ENCODE measurements at places on chromosomes 6 and 20.
A peak's percentile ranks its signal among the peaks of the same experiment; 100 is the strongest.

DNA sequence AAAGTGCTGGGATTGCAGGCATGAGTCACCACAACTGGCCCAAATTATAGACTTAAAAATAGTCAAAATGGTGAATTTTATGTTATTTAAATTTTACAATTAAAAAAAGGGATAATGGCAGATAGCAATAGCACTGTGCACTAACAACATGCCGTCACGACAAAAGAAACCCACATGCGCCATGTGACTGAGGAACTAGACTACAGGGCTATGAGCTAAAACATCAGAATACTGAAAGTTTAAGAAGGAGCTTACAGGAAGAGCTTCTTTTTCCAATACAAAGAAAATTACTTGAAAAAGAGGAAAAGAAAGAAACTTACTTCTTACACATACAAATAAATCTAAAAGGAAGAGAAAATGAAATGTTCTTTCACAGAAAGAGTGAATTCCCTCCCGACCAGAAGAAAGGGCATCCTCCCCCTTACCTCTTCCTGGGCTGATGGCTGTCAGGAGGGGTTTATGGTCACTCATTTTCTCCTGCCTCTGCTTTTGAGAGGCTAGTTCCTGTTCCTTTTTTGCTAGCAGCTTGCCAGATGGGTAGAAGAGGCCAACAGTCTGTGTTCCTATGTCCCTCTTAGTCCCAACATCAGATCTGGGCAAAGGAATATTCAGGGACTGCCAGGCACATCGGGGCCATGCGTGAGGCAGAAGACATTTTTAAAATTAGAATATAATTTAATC, 54.5 kb downstream of the DZANK1 start:
- no peak for DNase-seq

GRCh38 chr6:139657119-139657518, 282.7 kb upstream of the CITED2 start:
- no peak for DNase-seq

- no peak for DNase-seq
These were observed 154.8 kb downstream of the RPS12 start for GRCh38 chr6:132969196-132969595.

DNA sequence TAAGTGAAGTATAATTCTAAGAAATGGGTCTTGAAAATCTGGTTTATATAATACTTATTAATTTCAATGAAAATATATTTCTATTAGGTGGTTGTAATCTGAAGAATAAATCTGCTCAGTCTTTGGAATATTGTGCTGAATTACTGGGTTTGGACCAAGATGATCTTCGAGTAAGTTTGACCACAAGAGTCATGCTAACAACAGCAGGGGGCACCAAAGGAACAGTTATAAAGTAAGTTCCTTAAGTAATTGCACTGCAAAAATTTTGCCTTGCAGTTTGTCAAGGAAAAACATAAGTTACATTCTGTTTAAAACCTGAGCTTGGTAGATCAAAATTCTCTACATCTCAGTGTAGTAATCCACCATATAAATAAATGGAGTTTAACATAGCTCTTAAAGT, 106.0 kb downstream of the MYO6 start:
- peak; percentile 34 for DNase-seq

DNA sequence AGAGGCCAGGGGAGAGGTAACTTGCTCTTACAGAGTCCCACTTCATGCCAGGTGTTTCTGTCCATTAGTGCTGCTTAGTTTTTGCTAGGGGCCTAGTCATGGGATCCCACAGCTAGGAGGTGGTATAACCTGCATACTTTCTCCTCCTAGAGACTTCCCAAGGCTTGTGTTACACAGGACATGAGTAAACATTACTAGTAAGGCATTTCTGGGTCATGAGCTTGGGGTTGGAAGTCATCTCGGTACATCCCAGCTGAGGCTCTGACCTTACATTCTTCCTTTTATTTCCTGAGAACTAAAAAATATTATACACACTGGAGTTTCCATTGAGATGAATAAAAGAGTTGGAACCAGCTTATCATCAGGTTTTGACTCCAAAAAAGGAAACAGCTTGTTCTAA, 20.9 kb upstream of the PNPLA1 start:
- DNase-seq, result no peak

DNA sequence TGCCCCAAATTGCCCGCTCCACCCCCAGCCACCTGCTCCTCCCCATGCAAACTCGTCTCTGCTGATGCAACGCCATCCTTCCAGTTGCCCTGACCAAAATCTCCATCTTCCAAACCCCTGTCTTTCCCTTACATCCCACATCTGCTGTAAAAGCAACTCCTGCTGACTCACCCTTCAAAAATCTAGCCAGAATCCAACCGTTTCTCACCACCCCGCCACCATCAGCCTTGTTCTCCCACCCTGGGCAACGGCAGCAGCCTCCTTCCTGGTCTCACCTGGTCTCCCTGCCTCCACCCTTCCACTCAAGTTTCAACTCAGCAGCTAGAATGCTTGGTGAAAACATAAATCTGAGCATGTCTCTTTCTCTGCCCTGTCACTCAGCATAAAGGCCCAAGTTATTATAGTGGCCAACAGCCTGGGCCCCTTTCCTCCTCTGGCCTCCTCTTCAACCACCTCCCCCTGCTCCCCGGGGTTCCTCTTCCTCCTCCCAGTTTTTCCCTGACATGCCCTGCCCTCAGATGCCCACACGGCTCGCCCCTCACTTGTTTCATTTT, 7.2 kb upstream of the SYNJ2 start:
- no peak for DNase-seq

GRCh38 chr6:121485359-121485811, 49.9 kb downstream of the GJA1 start:
- peak; percentile 76 for DNase-seq

DNA sequence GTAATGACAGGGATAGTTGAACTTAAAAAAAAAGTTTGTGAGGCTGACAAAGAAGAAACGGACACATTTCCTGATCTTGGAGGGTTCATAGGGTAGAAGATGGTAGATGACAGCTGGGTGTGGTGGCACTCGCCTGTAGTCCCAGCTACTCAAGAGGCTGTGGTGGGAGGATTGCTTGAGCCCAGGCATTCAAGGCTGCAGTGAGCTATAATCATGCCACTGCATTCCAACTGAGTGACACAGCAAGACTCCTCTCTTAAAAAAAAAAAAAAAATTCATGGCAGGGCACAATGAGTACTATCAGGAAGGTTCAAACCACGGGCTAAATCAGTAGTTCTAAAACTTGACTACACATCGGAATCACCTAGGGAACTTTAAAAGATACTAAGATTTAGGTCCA, 2.0 kb upstream of the MICA start:
- no peak for DNase-seq

GRCh38 chr6:169977434-169978265, 226.2 kb downstream of the ERMARD start:
- DNase-seq, result peak; percentile 44

- DNase-seq, result no peak
These were observed 4.4 kb downstream of the CD83 start for GRCh38 chr6:14121936-14122344.

DNA sequence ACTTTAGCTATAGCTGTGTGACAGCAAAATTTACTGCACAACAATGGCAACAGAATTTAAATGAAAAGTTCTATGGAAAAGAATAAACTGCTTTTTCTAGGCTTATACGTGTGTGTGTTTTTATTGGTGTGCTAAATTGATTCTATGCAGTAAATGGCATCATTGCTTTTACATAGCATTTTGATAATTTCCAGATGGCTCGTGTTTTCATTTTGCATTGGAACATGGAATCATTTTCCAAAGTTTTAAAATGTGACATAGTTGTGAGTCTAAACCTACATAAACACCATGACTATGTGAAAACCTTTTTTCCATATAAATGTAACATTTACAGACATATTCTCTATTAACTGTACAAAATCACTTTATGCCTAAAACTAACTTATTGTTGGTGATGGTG, 127.8 kb downstream of the SIM1 start:
- DNase-seq, result no peak

GRCh38 chr20:10110151-10110550, 75.4 kb downstream of the ANKEF1 start:
- DNase-seq, result peak; percentile 29

DNA sequence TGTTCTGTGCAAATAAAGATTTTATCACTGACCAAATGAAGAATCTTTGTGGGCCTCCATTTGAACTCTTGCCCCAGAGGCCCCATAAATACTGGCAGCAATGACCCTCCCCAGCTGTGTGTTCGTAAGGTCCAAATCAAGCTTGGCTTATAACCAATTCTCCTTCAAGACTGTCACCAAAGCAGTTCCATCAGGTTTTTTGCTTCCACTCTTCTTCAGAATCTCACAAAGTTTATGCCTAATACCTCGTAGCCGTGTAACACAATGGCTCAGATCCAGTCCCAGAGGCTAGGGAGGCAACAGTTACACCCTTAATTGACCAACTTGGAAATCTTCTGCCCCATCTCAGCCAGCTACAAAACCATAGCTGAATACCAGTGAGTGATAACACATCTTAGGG, 120.5 kb downstream of the HIVEP2 start:
- DNase-seq, result no peak

- no peak for DNase-seq
These were observed 13.1 kb upstream of the LIN28B start for GRCh38 chr6:104943781-104944180.

DNA sequence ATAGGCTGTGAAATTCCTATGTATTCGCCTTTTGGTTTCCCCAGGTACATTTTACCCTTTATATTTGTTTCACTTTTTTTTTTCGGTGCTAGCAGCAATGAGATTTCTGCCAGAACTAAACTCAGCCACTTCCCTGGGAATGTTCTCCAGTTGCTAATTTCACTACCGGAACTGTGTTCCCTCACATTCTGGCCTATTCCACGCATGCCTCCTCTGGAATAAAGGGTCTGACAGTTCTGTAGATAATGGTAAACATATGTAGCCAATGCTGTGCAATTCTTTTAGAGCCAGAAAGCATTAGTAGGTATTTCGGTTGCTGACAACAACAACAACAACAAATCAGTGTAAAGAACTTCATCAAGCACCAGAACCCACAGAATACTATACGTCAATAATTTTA, 96.1 kb upstream of the TBX18 start:
- DNase-seq, result no peak

DNA sequence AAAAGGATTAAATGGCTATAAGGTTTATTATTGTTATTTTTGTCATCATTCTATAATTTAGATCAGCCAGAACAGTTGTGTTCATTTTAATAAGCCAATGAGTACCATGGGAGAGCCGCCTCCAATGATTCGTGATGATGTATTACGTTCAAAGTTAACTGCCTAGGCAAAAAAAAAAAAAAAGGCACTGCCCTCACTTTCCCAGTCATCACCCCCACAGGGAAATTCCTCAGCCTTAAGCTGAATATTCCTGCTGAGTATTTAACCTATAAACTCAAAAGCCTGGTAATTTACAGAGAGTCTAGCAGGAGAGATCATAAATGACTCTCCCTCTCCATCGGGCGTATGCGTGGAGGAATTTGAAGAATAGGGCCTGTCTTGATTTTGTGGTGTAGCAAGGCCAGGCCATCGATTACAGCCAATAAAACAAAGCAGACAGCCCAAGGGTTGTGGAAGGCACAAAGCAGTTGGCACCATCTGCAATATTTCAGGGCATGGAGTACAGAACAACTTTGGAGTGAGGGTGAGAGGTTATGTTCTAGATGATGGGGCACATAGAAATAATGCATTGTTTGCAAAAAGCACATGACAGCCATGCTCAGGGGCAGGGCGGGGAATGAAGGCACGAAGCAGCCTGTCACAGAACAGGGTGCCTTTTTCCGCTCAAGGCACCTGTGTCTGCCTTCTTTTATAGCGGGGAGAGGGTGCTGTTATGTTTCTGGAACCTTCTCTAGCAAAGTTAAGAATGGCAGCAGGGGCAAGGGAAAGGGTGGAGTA, 138.2 kb upstream of the DTNBP1 start:
- DNase-seq, result no peak

- DNase-seq, result no peak
These were observed 416.9 kb downstream of the FRK start for GRCh38 chr6:115643762-115644161.

DNA sequence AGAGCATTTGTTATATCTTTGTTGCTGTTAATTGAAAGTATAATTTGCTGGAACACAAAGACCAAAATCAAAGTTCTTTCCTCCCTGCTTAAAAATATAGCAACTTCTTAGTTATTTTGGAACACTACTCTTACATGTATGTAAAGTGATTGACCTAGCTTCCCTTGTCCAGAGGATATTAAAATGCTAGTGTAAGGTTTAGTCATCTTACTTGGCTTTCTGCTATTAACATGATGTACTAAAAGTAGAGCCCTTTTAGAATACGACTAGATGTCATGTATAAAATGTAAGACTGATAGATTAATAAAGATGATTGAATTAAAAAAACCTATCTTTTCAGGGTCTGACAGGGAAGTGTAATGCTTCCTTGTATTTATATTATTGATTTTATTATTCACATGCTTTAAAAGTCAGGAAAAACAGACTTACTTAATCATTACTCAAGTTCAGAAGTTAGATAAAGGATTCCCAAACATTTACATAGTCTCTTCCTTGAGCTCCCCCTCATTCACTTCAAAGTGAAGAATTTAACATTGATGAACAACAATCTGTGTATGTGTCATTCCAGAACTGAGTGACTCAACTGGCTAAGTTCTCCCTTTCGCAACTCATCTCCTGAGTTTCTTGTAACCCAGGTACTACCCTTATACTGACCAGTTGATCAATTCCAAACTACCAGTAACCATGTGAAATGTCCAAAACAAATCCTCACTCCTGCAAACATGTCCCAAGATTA, 50.9 kb downstream of the BTBD9 start:
- peak; percentile 86 for DNase-seq
